ENCODE measurements at places on chromosomes 3 and 15.

GRCh38 chr15:70262591-70263274 is 165.0 kb upstream of the TLE3 start:
- no peak for DNase-seq
- no peak overlapping the region for H3K4me3 ChIP-seq
- no peak overlapping the region for H3K27ac ChIP-seq
- H3K4me1 ChIP-seq: peaks cover 63% of the 10 kb centered on the region

GRCh38 chr3:186953011-186953487 is 22.7 kb downstream of the ST6GAL1 start:
- H3K36me3 ChIP-seq: peaks cover 4% of the 10 kb centered on the region
- H3K4me3 ChIP-seq: no peak overlapping the region
- no peaks in the 10 kb centered on the region for H3K27me3 ChIP-seq

DNA sequence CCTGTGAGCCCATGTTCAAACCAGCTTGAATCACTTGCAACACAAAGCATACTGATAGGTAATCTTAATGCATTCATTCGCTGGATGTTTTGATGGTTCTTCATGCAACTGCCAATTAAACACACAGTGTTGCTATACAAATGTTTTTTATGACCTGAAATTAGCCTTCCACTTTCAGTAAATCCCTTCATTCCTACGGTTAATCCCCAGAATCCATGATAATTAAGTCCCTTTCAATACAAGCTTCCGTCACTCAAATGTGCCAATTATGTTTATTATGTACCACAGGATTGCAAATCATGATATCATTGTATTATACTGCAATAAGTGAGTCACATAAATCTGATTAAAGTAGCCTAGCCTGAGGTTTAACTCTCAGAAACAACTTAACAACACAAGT is 14.5 kb upstream of the LYZL4 start:
- no peak overlapping the region for H3K4me3 ChIP-seq
- H3K36me3 ChIP-seq: no peaks in the 10 kb centered on the region
- DNase-seq: no peak

DNA sequence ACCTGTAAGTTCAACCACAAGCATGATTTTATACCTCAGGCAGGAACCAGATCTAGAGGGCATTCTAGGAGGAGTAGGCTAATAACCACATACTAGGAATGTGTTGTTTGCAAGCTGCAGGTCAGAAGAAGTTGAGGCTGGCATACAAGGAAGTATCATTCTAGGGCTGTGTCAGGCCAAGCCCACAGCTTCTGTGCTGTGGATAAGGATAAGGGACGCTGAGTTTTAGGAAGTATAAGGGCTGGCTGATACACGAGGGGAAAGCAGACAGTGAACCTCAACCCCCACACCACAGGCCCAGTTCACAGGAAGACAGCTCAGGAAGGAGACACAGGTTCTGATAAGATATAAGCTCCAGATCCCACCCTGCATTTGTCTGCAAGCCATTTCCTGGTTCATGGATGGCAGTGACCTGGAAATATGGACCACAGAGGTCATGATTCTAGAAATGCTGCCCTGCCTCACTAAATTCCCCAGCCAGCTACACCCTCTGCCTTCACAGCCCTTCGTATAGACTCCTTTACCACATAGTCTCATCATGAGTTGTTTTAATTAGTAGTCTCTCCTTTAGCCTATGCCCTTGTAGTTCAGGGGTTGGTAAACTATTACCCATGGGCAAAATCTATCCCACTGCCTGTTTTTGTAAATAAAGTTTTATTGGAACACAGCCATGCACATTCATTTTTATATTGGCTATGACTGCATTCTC is 260.7 kb downstream of the OPA1 start:
- no peak overlapping the region for H3K27ac ChIP-seq
- DNase-seq: no peak
- no peaks in the 10 kb centered on the region for H3K27me3 ChIP-seq
- peaks cover 37% of the 10 kb centered on the region for H3K4me1 ChIP-seq
- H3K36me3 ChIP-seq: no peaks in the 10 kb centered on the region

- no peak overlapping the region for H3K27ac ChIP-seq
- H3K4me3 ChIP-seq: no peak overlapping the region
- no peaks in the 10 kb centered on the region for H3K36me3 ChIP-seq
- no peaks in the 10 kb centered on the region for H3K27me3 ChIP-seq
Measured at GRCh38 chr15:49692514-49693090, 71.8 kb downstream of the DTWD1 start.
